Fibroblast of skin of scalp (primary cell): ENCODE measurements at places on chromosomes 7 and 10.

GRCh38 chr7:132536654-132537395, 39.4 kb downstream of the PLXNA4 start:
- peak; percentile 66 for DNase-seq

- no peak for DNase-seq
Observed at GRCh38 chr10:90665905-90666662, 191.8 kb downstream of the HTR7 start.

DNA sequence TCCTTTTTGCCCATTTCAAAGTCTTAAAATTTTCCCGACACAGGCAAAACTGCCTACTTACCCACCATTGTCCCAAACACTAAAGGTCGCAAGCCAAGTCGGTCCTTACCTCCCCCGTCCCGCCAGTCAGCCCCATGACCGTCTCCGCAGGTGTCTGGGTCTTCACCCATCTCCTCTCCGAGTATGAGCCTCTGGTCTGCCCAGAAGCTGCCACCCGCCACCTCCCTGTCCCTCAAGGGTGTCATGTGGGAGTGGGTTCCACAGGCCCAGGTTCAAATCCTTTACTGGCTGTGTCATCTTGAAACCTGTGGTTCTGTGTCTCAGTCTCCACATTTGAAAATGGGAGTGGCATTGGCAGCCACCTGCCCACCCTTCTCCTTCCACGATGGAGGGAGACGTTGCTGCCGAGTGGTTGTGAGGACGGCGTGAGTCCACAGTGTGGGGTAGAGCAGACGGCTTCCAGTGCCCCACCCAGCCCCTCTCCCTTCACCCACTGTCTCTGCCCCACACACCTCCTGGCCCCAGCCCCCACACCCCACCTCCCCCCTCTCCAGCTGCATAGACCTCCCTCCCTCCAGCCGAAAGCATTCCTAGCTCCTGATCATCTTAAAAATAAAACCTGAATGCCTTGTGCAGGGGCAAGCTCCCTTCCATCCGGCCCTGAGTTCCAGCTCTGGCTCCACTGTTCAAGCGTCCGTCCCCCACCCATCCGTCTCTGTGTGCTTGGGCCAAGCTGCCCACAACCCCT, 35.3 kb downstream of the FOXL3 start:
- DNase-seq, result no peak

DNA sequence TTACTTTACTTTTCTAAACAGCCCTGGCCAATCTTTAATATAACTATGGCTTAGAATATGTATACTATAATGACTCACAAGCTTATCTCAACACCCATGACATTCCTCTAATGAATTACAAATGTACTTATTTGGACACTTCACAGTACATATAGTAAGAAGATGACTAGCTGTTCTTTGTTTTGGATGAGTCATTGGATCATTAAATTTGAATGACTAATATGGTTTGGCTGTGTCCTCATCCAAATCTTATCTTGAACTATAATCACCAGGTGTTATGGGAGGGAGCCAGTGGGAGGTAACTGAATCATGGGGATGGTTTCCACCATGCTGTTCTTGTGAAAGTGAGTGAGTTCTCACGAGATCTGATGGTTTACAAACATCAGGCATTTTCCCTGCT, 807.5 kb upstream of the SORCS1 start:
- peak; percentile 76 for DNase-seq

DNA sequence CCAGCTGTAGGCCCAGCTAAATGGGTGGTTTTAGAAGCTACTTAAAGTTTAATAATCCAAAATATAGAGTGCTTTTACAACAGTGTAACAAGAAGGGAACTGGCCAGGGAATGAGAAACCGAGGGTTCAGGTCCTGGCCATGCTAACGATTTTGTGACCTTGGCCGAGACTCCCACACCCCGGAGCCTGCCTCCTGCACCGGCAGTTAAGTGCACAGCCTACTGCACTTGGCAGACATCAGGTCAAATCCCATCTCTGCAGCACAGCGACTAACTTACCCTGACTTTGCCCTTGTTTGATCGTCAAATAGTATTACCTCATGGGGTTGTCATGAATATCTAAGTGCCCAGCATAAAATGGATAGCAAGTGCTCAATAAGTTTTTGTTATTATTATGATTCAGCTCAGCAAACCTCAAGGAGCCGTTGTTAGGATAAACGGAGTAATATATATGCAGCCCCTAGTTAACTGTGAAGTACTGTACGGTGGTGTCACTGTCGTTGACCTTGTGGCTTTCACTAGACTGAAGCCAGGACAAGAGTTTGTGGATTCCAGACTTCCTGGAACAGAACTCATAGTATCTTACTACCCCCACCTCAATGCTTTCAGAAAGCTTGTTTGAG, 35.5 kb downstream of the LYZL1 start:
- DNase-seq, result peak; percentile 12

DNA sequence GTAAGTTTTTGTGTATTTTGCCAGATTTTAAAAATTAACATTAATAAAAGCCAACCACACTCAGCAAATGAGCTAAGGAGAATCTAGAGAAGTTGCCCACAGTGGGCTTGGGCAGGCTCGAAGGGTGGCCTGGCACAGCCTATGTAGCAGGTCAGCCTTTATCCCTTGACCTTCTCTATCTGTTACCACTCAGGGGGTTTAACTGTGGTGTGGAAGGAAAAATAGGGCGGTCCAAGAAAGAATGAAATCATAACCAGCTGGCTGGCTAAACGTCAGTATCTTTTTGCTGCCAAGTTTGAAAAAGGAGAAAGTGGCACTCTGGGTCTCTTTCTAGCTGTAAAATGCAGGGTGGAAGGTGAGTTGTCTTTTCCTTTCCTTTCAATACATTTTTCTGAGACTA, 130.3 kb upstream of the ASAH2 start:
- peak; percentile 25 for DNase-seq

DNA sequence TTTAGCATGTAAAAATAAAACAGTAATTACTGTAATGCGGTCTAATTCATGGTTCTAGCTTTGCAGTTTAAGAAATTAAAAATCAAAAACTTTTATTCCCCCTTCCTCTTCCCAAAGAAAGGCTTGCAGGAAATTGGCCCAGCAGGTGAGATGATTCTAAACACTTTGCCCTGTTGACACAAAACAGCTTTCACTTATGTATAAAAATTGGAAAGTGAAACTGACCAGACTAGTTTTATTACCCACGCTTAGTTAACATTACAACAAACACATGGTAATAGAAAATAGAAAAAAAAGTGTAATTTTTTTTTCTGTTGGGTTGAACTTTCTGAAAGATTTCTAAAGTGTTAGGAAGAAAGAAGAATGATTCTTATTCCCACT, 1.2 kb upstream of the CCDC6 start:
- no peak for DNase-seq

DNA sequence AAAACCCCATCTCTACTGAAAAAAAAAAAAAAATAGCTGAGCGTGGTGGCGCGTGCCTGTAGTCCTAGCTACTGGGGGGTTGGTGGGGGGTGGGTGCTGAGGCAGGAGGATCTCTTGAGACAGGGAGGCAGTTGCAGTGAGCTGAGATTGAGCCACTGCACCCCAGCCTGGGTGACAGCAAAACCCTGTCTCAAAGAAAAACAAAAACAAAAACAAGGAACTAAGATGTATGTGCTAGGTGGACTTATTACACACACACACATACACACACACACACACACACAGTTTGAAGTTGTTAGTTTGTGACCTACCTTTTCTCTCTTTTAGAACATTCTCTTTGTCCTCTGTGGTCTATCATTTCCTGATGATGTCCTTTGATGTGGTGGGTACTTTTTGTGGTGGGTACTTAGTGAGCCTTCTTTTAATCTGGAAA, 53.5 kb downstream of the EXOC6 start:
- no peak for DNase-seq
